Suppressor macrophage treated with lipopolysaccharide for 1 hour (primary cell): ENCODE measurements at places on chromosomes 4 and X.

GRCh38 chr4:152169683-152170082 is 366.2 kb downstream of the FBXW7 start:
- DNase-seq: no peak

DNA sequence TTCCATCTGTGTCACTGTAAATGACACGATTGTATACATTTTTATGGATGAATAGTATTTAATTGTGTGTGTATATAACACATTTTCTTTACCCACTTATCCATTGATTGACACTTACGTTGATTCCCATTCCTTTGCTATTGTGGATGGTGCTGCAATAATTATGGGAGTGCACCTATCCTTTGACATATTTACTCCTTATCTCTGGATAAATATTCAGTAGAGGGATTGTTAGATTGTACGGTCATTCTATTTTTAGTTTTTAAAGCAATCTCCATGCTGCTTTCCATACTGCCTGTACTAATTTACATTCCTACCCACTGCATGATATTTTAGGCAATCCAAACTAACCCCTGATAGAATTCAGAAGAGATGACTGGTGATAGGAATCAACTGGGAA is 980.1 kb downstream of the FSTL5 start:
- no peak for DNase-seq

DNA sequence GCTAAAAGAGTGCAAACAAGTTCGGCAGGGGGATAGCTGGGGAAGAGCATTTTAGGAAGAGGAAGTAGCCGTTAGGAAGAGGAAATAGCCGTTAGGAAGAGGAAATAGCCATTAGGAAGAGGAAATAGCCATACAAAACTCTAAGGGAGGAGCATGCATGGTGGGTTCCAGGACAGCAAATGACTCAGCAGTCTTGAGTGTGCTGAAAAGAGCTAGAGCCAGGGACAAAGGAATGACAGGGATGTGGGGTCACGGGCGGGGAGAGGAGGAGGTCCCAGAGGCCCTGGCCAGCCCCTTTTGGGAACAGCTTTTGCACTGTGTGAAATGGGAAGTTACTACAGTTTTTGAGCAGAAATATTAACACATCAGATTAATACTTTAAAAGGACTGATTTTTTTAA is 882.6 kb downstream of the TRIML1 start:
- DNase-seq: no peak

DNA sequence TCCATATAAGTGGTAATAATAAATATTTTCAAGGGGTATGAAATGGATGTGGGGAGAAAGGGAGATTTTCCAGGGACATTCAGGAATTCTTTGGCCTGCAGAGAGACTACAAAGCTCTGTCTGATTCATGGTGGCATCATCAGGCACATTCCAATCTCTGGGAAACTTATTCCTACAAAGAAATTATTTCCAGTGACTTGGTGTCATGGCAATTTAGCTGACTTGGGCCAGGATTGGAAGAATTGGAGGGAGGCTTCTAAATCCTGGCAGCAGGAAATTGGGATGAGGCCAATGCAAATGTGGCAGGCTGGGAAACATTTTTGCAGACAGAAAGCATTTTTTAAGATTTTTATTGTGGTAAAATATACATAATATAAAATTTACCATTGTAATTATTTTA is 204.6 kb downstream of the RTL9 start:
- DNase-seq: no peak

DNA sequence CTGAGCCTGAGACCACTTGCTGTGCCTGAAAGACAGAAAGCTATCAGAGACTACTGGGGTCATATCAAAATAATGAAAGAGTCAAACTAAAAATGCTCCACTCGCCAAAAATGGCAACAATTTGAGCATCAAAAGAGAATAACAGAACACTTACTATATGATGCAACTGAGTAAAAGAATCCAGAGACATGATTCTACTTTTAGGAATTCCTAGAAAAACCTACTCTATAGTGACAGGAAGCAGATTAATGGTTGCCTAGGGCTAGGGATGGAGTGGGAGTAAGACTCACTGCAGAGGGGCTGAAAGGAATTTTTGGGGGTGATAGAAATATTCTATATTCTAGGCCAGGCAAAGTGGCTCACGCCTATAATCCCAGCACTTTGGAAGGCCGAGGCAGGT is 29.4 kb upstream of the SLAIN2 start:
- DNase-seq: no peak
